ENCODE measurements at places on chromosomes 7 and 10. TPM values are rescaled to one million over a fixed set of nuclear protein-coding genes. Genes with fewer than 3 reads are reported as not detected.

The NEUROD6 gene
- total RNA-seq, result not detected

The KEL gene
- 2.4 TPM for total RNA-seq

The SPDYE8 gene
- not detected for total RNA-seq

The FRMD4A gene
- 0.54 TPM for total RNA-seq

The LOXL4 gene
- 2.2 TPM for total RNA-seq

- DNase-seq, result no peak
These were observed 11.0 kb downstream of the GHRHR start for GRCh38 chr7:30974605-30975255.

GRCh38 chr7:21580073-21580521, 37.3 kb downstream of the DNAH11 start:
- DNase-seq, result no peak

DNA sequence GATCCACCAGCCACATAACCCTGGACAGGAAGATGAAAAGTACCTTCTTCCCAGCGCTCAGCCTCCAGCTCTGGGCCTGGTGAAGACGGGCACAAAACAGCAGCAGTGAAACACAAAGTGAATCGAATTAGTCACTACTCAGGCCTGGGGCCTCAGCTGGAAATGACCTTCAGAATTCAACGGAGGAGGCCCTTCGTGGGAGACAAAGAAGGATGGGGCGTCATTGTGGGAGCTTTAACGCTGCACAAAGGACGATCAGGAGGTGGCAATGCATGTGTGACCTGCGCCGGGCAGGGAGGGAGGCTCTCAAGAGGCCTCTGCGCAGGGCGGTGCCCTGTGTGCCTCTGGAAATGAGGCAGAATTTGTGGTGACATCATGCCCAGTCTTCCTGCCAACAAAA, 161.9 kb downstream of the DNAJB6 start:
- no peak for DNase-seq

- DNase-seq, result no peak
These were observed 196.0 kb downstream of the CCSER2 start for GRCh38 chr10:84524435-84524834.

DNA sequence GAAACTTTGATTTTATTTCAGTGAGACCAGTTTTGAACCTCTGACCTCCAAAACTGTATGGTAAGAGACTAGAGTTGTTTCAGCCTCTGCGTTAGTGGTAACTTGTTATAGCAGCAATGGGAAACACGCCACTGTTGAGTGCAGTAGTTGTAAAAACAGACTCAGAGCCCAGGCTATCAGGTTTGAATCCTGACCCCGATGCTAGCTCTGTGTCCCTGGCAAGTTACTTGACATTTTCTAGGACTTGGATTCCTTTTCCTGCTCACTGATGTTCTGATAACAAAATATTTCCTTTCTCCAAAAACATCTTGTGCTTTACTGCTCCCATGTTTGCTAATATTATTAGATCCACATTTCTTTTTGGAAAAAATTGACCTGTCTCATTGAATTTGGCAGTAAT, 131.0 kb downstream of the PLXDC2 start:
- DNase-seq, result no peak
